ENCODE measurements at places on chromosomes 3 and 15.

GRCh38 chr15:99410477-99410876 lies 155.3 kb upstream of the MEF2A start:
- DNase-seq, result no peak

DNA sequence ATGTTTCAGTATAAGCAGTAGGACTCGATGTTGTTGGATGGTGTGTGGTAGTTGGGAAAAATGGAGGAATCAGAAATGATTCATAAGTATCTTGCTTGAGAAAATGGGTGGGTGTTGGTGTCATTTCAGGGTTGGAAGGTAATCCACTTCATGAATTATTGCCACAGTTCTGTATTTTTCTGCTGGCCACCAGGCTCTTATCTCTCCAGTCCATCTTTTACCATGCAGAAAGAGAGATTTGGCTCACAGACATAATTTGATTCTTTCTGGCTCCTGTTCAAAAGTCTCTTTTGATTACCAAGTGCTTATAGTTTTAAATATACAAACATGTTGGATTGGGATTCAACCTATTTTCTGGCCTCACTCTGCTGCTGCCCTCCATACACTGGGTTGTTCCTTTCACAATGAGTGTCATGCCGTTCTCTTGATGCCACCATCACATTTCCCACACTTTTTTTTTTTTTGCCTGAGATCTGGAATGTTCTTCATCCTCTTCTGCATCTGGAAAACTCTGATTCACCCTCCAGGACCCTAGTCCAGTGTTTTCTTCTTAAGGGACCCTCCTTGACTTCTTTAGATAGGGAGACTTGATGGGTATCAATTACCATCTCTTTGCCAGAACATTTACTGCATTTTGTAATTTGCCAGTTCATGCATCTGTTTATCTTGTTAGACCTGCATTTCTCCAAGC lies 69.4 kb upstream of the GAP43 start:
- no peak for DNase-seq

GRCh38 chr3:194089357-194090177 lies 46.4 kb upstream of the HES1 start:
- DNase-seq, result peak; percentile 96

GRCh38 chr3:28467414-28467813 lies 118.8 kb upstream of the AZI2 start:
- no peak for DNase-seq

GRCh38 chr15:71723344-71723743 lies 87.0 kb upstream of the NR2E3 start:
- DNase-seq, result no peak

GRCh38 chr3:69691860-69692259 lies 47.4 kb upstream of the MITF start:
- no peak for DNase-seq

GRCh38 chr3:53885239-53885638 lies 3.3 kb upstream of the ACTR8 start:
- DNase-seq, result no peak

GRCh38 chr3:16911916-16912315 lies 27.2 kb downstream of the PLCL2 start:
- no peak for DNase-seq

Measured in HTR-8/SVneo (cell line).